GM04503 (cell line): ENCODE measurements at places on chromosomes 12 and 14.
A peak's percentile ranks its signal among the peaks of the same experiment; 100 is the strongest.

- DNase-seq, result no peak
Observed at GRCh38 chr12:47757840-47758583, 668 bp downstream of the RAPGEF3 start.

DNA sequence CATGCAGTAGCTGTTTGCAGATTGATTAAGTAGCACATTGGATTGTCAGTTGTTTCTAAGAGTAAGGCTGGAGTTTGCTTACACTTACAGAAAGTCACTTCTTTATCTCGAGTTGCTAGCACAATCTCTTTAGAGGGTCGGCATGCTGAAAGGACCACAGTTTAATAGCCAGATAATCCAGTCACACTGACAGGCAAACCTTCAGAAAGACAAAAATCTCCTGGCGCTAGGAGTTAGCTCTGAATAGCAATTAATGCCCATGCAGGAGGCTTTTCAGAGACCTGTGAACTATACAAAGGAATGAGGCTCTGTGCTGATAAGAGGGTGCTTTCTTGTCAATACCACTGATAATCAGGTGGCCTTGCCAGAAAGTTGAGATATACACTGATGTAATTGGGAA, 1043.0 kb downstream of the AACS start:
- DNase-seq, result no peak

GRCh38 chr12:109461049-109461845, 15.9 kb downstream of the KCTD10 start:
- DNase-seq, result no peak

- DNase-seq, result no peak
Observed at GRCh38 chr12:123242116-123242904, 9.1 kb downstream of the MTRFR start.

GRCh38 chr14:66498311-66498710, 9.6 kb upstream of the GPHN start:
- no peak for DNase-seq

DNA sequence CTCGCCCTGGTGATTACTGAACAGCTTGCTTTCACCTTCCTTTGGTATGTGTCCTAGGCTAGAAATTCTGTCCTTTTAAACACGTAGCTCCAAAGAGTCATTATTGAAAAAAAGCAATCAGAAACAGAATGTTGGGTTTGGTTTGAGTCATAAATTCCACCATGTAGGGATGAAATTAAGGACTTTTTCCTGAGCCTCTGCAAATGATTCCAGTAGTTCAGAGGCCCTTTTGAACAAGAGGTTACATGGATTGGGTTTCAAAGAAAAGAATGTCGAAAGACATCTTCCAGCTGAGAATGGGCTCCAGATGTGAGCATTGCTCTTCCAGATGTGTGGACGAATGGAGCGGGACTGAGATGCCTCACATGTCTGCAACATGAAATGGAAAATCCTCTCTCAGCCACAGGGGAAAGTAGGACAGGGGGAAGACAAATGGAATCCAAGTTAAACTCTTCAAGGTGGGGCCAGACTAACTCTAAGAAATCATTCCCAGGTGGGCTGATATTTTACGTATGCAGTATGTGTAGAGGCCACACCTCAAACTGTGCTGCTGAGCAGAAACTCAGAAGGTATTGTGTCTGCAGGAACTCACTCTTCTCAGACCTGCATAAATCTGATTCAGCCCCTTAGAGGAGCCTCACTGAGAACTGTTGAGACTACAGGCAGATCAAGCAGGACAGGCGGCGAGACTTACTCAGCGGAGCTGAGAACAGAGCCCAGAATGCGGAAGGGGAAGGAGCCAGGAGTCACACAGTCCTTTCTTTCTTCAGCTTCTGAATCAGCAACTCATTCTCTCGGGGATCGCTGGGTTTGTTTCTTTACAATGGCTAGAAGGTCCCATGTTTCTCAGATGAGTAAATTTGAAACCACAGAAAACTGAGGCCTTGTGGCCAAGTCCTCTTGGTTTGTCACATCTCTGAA, 23.3 kb upstream of the EMP1 start:
- peak; percentile 95 for DNase-seq

GRCh38 chr12:50536831-50537537, 32.2 kb downstream of the DIP2B start:
- no peak for DNase-seq

DNA sequence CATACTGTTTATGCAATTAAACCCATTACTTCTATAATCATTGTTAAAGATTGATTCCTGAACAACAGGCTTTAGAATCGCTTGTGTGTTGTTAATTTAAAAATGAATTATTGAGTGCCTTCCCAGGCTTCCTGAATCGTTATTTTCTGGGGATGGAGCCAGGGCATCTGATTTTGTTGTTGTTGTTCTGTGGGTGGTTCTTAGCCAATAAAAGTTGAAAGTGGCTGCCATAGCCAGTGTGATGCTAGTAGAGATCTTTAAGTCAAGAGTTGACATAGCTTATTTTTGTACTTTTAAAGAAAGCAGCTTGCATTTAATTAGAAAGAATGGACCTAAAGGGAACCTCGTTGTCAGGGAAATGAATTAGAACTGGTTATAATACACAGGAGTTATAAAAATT, 6.4 kb downstream of the GOLGA5 start:
- no peak for DNase-seq

DNA sequence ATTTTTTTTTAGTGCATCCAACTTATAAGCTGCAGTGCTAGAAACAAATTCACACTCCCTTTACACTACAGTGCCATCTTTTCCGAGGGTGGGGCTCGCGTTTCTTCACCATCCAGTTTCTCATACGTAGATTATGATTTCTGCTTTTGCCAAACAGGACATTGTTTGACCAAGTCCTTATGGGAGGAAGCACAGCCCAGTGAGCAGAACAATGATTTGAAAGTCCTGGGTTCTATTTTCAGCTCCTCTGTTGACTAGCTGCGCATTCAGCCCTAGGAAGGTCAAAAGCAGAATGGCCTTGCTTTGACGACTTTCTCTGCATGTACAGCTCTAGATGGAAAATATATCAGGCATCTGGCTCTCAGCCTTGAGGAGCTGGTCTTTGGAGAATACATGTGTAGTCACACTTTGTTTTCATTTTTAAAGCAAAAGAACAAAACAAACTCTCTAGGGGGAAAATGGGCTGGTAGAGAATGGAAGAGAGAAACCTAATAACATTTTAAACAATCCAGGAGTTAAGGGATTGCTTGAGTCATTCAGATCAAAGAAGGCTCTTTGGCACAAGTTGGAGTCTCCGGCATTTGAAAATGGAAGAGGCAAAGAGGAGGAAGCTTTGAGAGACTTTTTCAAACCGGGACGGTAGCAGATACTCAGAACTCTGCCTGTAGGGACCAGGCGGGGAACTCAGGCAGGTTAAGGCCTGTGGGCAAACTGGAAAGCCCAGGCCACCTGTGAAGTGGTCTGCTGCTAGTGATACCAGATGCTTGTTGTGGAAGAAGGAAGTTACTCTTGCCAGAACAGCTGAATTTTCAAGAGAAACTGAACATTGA, 257.3 kb upstream of the PLEKHG7 start:
- no peak for DNase-seq

GRCh38 chr14:69694730-69695281, 72.1 kb upstream of the SRSF5 start:
- DNase-seq, result no peak

GRCh38 chr14:50666772-50667683, 1.1 kb downstream of the SAV1 start:
- DNase-seq, result no peak

DNA sequence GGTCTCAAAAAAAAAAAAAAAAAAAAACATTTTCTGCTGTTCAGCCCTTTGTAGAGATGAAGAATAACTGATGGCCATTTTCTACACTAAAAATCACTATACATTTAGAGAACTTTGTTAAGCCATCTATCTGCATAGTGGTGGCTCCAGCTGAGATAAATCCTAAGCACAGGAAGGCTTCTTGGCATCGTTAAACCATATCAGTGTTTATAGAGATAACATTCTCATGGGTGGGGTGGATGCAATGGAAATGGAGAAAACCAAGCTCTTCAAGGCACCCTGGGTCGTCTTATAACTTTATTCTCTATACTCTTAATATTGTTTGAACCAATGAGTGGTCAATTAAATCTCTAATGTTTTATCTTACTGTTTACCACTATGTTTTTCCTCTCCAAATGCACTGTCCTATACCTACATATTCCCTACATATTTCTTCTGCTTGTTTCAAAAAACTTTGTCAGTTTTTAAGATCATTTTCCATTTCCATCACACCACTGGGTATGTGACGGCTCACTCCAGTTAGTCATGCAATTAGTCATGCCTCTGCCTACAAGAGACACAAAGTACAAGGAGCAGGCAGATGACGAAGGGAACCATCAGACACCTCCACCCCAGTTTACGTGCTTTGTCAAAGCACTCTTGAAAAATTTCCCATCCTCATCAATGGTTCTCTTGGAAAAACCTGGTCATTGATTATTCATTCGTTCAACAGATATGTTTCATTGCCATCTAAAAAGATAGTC, 119.3 kb upstream of the OVCH1 start:
- no peak for DNase-seq
